Stimulated activated CD4-positive, alpha-beta T cell treated with anti-CD3 and anti-CD28 coated beads, Interleukin-4, amount 100 ng/mL, for 48 hours (primary cell): ENCODE measurements at places on chromosomes 11 and 22.

DNA sequence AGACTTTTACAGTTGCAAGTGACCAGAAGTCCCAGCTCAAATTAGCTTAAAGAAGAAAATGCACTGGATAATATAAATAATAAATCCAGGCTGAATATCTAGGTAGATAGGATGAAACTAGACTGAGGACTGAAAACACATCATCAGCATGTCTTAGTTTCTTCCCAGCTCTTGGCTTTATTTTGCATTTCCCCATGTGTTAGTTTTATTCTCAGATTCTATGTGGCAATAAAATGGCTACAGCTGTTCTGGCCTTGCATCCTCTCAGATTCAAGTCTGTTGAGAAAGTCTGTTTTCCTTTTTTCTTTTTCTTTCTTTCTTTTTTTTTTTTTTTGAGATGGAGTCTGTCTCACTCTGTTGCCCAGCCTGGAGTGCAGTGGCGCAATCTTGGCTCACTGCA lies 22.6 kb upstream of the CAT start:
- DNase-seq, result no peak

DNA sequence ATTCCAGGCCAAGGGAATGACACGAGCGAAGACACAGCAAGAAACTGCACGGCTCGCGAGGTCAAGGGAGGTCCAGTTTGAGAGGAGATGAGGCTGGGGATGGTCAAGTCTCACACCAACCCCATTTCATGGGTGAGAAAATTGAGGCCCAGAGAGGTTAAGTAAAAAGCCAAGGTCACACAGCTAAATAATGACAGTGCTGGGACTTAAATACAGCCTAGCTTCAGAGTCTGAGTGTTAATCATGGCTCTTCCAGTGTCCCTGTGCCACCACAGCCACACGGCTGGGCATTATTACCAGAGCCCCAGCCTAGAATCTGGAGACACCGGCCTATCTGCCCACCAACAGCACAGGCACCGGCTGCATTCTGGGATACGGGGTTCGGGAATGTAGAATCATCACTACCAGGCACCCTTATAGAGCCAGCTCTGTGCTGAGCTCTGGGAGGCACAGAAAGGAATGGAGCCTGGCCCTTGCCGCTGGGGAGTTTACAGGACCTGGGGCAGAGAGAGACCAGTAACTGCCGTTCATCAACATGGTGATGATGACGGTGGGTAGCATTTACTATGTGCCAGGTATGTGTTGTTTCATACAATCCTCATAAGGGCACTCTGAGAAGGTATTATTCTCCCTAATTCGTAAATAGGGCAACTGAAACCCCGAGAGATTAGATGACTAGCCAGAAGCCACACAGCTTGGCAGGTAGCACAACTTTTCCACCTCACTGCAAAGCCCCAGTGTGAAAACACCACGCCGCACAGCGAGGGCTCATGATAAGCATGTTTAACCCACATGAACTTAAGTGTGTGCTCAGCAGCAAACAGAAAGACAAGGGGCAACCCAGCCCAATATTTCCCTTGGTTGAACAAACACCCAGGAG lies 51.8 kb downstream of the CD6 start:
- DNase-seq, result no peak

GRCh38 chr11:65651339-65651588 lies 11.5 kb downstream of the RELA start:
- no peak for DNase-seq

GRCh38 chr11:121829159-121829643 lies 286.8 kb downstream of the BLID start:
- no peak for DNase-seq
